ENCODE measurements at places on chromosomes 6 and 20.

DNA sequence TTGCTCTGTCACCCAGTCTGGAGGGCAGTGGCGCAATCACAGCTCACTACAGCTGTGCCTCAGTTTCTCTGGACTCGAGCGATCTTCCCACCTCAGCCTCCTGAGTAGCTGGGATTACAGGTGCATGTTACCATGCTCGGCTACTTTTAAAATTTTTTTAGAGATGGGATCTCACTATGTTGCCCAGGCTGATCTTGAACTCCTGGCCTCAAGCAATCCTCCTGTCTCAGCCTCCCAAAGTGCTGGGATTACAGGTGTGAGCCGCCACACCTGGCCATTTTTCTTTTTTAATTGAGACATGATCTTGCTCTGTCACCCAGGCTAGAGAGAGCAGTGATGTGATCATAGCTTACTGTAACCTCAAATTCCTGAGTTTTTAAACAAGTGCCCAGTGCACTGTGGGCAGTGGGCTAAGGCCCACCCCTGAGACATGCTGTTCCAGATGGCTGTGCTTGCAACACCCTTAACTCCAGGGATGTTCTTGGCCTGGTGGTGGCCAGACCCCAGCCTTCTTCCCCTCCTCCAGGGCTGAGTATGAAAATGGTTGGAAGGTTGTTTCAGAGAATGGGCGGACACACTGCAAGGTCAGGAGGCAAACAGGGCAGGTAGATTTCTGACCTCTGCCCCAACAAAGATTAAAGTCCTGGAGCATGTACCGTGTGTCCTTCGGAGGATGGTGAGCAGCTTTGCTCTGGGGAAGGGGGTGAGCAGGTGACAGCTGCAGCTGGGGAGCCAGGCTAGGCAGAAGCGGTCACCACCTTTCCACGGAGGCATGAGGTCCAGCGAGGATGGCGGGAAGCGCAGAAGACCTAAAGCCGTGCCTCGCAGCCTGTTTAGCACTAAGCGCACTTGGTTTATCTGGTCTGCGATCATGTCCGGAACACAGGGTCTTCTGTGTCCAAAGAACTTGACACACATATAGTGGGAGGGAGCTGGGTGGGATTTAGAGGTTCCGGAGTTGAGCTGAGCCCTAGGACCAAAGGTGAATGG, 1.4 kb upstream of the FAM83C start:
- DNase-seq: no peak

GRCh38 chr6:90068264-90068663, 174.0 kb downstream of the GJA10 start:
- DNase-seq: peak; percentile 26

GRCh38 chr6:113858480-113859348, 1.6 kb downstream of the MARCKS start:
- peak; percentile 88 for DNase-seq

- DNase-seq: peak; percentile 11
These were observed 67.0 kb downstream of the TNFRSF21 start for GRCh38 chr6:47242483-47243386.

GRCh38 chr6:46626228-46626909, 26.2 kb downstream of the CYP39A1 start:
- DNase-seq: no peak

GRCh38 chr20:57464642-57465211, 60.2 kb downstream of the CTCFL start:
- DNase-seq: peak; percentile 46
